ENCODE measurements at places on chromosomes 3 and 15.

DNA sequence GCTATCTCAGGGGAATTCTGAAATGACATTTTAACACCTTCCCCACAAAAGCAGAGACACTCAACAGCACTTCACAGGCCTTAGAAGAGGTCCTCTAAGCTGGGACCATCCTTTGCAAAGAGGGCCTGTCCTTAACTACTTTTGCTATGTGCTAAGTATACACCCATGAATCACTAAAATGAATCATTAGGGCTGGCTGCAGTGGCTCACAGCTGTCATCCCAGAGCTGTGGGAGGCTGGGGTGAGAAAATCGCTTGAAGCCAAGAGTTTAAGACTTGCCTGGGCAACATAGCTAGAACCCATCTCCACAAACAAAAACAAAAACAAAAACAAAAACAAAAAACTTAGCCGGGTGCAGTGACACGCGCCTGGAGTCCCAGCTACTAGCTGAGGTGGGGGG, 53.9 kb upstream of the MELTF start:
- no peak for DNase-seq

GRCh38 chr15:84811151-84811550, 6.0 kb upstream of the ALPK3 start:
- DNase-seq = no peak

DNA sequence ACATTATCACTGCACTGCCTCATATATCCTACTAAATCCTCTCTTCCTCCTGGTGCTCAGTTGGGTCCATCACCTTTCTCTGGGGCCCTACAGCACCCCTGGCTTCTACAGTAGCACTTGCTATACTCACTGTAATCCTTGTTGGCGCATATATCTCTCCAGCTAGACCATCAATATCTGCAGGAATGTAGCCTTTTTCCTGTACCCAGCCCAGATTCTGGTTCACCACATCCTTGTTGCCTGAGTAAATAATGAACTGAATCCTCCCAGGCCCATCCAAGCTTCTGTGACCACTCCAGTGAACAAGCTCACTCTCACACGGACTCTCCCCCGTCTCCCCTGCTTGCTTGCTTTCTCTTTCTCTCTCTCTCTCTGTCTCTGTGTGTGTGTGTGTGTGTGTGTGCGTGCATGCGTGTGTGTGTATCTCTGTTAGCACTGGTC, 62.5 kb upstream of the LIPC start:
- DNase-seq = no peak

GRCh38 chr3:16759227-16759903, 125.4 kb upstream of the PLCL2 start:
- DNase-seq = no peak

GRCh38 chr3:50174947-50175524, 16.4 kb upstream of the GNAT1 start:
- DNase-seq = no peak

- no peak for DNase-seq
These were observed 258.8 kb upstream of the SATB1 start for GRCh38 chr3:18683900-18684299.

GRCh38 chr3:50671331-50671730, 3.4 kb upstream of the DOCK3 start:
- DNase-seq = peak; percentile 22

GRCh38 chr3:135261916-135262315, 466.9 kb downstream of the EPHB1 start:
- DNase-seq = no peak

GRCh38 chr3:149216193-149216869, 5.3 kb downstream of the CP start:
- no peak for DNase-seq

GRCh38 chr3:109275702-109276293, 40.5 kb downstream of the DPPA2 start:
- DNase-seq = no peak

GRCh38 chr3:168233001-168233400, 137.3 kb upstream of the GOLIM4 start:
- DNase-seq = no peak
